ENCODE measurements at places on chromosomes 5 and 9. TPM values are rescaled to one million over a fixed set of nuclear protein-coding genes. Genes with fewer than 3 reads are reported as not detected.

- no peaks in the 10 kb centered on the region for H3K36me3 ChIP-seq
- no peaks in the 10 kb centered on the region for H3K4me1 ChIP-seq
- no peaks in the 10 kb centered on the region for H3K27me3 ChIP-seq
- no peak for DNase-seq
Measured at GRCh38 chr9:78278177-78278777, 18.6 kb upstream of the PSAT1 start.

DNA sequence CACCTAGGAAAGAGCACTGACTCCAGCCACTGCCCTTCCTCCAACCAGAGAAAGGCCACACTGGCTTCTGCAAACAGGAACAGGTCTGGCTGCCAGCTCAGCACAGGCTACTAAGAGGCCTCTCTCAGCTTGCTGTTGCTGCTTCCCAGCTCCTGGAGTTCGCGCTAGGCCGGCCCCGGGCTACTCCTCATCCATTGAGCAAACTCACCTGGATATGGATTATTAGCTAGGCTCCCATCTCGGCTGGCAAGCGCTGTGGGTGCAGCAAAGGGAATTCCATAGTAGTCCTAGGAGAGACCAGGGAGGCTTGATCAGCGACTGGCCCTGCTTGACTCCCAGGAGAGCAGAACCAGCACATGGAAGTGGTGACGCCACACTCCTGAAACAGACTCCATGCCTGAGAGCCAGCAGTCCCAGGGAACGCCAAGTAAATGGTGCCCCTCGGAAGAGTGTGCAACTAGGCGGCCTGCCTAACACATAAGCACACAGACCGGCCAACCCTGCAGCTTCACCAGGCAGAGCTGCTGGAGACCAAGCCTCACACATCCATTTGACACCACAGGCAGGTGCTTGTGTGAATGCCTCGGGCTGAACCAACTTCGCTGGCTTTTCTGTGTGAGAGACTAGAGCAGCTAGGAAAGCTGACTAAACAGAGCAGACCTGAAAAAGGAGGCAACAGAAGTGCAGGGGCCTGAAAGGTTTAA is 107.2 kb downstream of the UBE2R2 start:
- H3K27ac ChIP-seq, result no peak overlapping the region
- H3K36me3 ChIP-seq, result peaks cover 19% of the 10 kb centered on the region
- no peaks in the 10 kb centered on the region for H3K27me3 ChIP-seq

- H3K4me1 ChIP-seq, result peaks cover 5% of the 10 kb centered on the region
- no peak overlapping the region for H3K4me3 ChIP-seq
- no peak for DNase-seq
- no peaks in the 10 kb centered on the region for H3K27me3 ChIP-seq
- H3K36me3 ChIP-seq, result no peaks in the 10 kb centered on the region
Measured at GRCh38 chr5:131221888-131222287, 42.0 kb upstream of the CDC42SE2 start.

GRCh38 chr5:1101961-1102713 is 9.7 kb downstream of the SLC12A7 start:
- peaks cover 35% of the 10 kb centered on the region for H3K4me1 ChIP-seq
- peak overlapping the region; percentile 17 for H3K27ac ChIP-seq
- no peak overlapping the region for H3K4me3 ChIP-seq
- H3K36me3 ChIP-seq, result no peaks in the 10 kb centered on the region

DNA sequence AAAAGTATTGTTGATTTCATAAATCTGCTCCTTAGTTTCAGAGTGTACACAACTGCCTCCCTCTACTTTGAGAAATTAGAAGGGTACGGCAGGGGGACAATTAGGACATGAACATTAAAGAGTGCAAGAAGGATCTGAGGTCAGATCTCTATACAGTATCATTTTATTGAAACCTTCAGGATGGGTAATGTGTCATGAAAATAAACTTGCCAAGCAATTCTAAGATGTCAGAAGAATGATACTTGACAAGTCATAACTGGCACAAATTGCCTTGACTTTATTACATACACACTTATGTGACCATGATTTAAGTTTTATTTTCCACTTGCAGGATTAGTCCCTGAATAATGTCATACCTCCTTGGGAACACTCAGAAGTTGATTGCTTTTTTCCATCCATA is 92.8 kb downstream of the PLPP1 start:
- H3K27me3 ChIP-seq, result no peaks in the 10 kb centered on the region
- H3K4me3 ChIP-seq, result no peak overlapping the region
- H3K27ac ChIP-seq, result no peak overlapping the region

GRCh38 chr9:133199648-133200321 is 9.3 kb downstream of the OBP2B start:
- DNase-seq, result peak; percentile 41
- no peaks in the 10 kb centered on the region for H3K27me3 ChIP-seq
- H3K27ac ChIP-seq, result no peak overlapping the region
- H3K4me3 ChIP-seq, result peak overlapping the region; percentile 30

DNA sequence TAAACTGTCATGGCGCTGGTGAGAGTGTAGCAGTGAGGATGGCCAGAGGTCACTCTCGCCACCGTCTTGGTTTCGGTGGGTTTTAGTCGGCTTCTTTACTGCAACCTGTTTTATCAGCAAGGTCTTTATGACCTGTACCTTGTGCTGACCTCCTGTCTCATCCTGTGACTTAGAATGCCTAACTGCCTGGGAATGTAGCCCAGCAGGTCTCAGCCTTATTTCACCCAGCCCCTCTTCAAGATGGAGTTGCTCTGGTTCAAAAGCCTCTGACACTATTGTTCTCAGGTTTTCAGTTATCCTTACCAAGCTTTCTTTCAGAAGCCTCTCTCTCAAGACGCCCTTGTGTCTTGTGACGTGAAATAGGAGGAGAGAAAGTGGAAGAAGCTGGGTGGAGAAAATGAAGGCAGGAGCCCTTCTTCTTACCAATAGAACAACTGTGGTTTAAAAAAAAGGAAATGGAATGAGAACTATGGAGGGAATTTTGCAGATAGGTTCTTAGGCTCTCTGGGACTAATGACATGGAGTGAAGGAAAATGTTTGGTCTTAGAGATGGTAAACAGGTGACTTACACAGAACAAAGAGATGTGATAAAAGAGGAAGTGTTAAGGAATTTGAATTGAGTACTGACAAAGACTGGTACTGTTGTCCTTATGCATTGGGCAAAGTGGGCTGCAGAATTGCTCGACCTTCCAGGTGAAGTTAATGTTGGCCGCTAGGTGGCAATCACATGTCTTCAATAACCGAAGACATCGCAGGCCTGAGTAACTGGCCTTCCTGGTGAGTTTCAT is 133.3 kb upstream of the RAI14 start:
- no peaks in the 10 kb centered on the region for H3K36me3 ChIP-seq
- no peak overlapping the region for H3K4me3 ChIP-seq
- H3K4me1 ChIP-seq, result no peaks in the 10 kb centered on the region
- H3K27ac ChIP-seq, result no peak overlapping the region

- no peaks in the 10 kb centered on the region for H3K36me3 ChIP-seq
- H3K27me3 ChIP-seq, result no peaks in the 10 kb centered on the region
- H3K4me1 ChIP-seq, result no peaks in the 10 kb centered on the region
- no peak overlapping the region for H3K27ac ChIP-seq
Measured at GRCh38 chr9:2634818-2635217, 13.2 kb downstream of the VLDLR start.

- no peak for DNase-seq
- no peak overlapping the region for H3K27ac ChIP-seq
- H3K36me3 ChIP-seq, result no peaks in the 10 kb centered on the region
- H3K27me3 ChIP-seq, result no peaks in the 10 kb centered on the region
Measured at GRCh38 chr5:106923409-106923808, 747.3 kb downstream of the EFNA5 start.

DNA sequence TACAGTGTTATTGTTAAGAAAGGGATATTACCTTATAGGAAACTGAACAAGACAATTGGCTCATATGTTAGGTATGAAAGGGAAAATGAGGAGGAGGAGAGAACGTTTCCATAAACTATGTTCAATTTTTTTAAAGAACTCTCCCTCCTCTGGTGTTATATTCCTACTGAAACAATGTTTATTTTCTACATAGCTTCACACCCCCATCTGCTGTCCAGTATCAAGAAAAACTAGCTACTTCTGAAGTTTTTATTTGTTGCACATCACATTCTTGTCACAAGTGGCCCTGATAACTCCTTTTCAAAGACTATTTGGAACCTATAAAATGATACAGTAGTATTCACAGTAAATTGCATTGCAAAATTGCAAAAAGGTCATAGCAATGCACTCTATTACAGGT is 223.4 kb upstream of the FAM174A start:
- H3K27me3 ChIP-seq, result no peaks in the 10 kb centered on the region
- no peaks in the 10 kb centered on the region for H3K4me1 ChIP-seq
- DNase-seq, result no peak
- H3K36me3 ChIP-seq, result no peaks in the 10 kb centered on the region

- no peak overlapping the region for H3K27ac ChIP-seq
- H3K36me3 ChIP-seq, result no peaks in the 10 kb centered on the region
- H3K27me3 ChIP-seq, result no peaks in the 10 kb centered on the region
- H3K4me1 ChIP-seq, result no peaks in the 10 kb centered on the region
- no peak overlapping the region for H3K4me3 ChIP-seq
Measured at GRCh38 chr5:17831279-17831678, 197.0 kb downstream of the TAF11L14 start.

- H3K36me3 ChIP-seq, result no peaks in the 10 kb centered on the region
- H3K4me3 ChIP-seq, result no peak overlapping the region
- H3K4me1 ChIP-seq, result no peaks in the 10 kb centered on the region
Measured at GRCh38 chr9:94054716-94055115, 29.5 kb upstream of the PTPDC1 start.

- no peak overlapping the region for H3K4me3 ChIP-seq
- H3K27ac ChIP-seq, result no peak overlapping the region
- H3K36me3 ChIP-seq, result no peaks in the 10 kb centered on the region
- DNase-seq, result no peak
Measured at GRCh38 chr9:89015336-89015735, 24.1 kb downstream of the S1PR3 start.

DNA sequence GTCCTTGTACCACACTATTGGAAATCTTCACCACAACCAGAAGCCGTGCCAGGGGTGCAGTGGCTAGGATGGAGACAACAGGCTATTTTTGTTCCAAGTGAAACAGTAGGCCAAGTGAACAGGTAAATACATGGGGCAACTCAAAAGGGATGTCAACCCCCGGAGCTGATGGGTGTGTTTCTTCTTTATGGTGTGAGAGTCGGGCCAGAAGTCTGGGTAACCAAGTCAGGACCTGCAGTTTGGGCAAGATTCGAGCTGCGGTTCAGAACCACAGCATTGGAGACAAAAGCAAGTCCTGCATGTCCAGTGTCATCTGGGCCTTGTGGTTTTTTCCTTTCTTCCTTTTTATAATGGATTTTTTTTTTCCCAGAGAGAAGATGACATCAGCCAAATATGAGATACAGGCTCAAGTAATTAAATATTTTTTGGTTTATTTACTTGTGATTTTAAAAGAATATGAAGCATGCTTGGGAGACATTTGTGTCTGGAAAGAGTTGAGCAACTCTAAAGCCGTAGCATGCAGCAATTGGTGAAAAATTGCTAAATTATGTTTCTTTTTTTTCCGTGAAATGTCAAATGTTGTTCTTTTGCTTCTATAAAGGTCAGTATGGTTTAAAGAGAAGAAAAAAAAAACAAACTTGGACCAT is 261.6 kb downstream of the ARRDC3 start:
- H3K4me1 ChIP-seq, result no peaks in the 10 kb centered on the region
- no peak overlapping the region for H3K4me3 ChIP-seq

GRCh38 chr5:172451771-172452197 is 2.5 kb downstream of the SH3PXD2B start:
- DNase-seq, result no peak
- H3K27ac ChIP-seq, result peak overlapping the region; percentile 81
- H3K4me1 ChIP-seq, result no peaks in the 10 kb centered on the region
- H3K27me3 ChIP-seq, result no peaks in the 10 kb centered on the region
- no peak overlapping the region for H3K4me3 ChIP-seq

GRCh38 chr9:137302449-137303150 is 529 bp upstream of the NRARP start:
- H3K36me3 ChIP-seq, result no peaks in the 10 kb centered on the region
- H3K4me3 ChIP-seq, result peak overlapping the region; percentile 54

DNA sequence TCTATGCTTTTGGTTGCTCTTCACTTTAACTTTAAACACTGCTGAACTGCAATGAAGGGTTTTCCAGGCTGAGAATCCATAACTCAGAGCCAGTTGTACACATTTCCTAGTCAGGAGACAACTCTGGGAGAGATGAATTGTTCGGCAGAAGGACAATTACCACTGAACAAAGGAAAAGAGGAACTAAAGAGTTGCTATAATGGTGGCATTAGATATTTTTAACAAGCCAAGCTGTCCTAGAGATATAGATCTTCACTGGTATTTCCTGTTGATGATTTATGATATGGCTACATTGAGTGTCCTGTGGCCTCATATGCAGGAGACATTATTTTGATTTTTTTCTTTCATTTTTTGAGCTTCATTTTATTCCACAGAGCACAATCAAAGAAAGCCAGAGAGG is 219.1 kb upstream of the PCSK5 start:
- H3K27ac ChIP-seq, result no peak overlapping the region
- DNase-seq, result no peak
- no peaks in the 10 kb centered on the region for H3K36me3 ChIP-seq
- H3K4me3 ChIP-seq, result no peak overlapping the region
- H3K27me3 ChIP-seq, result no peaks in the 10 kb centered on the region

DNA sequence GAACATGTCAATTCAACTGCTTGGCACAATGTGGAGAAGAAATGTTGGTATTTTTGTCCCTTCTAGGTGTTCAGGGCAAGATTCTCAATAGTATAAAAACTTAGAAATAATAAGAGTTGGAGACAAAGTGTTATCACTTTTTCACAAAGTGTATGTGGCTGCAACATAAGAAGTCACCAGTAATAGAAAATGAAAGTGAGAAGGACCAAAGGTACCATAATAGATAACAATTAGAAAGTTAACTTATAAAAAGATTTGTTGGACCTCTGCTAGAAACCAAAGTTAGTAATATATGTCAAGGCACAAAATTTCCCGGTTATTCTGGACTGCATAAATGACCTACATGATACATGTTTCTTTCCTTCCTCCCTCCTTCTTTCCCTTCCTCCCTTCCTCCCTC is 1535.3 kb downstream of the EFNA5 start:
- no peaks in the 10 kb centered on the region for H3K27me3 ChIP-seq
- H3K4me1 ChIP-seq, result no peaks in the 10 kb centered on the region
- H3K27ac ChIP-seq, result no peak overlapping the region
- H3K36me3 ChIP-seq, result no peaks in the 10 kb centered on the region
- H3K4me3 ChIP-seq, result no peak overlapping the region

GRCh38 chr9:4572184-4572826 is 82.0 kb downstream of the SLC1A1 start:
- H3K36me3 ChIP-seq, result no peaks in the 10 kb centered on the region
- no peak for DNase-seq
- H3K27me3 ChIP-seq, result no peaks in the 10 kb centered on the region
- H3K27ac ChIP-seq, result no peak overlapping the region
- no peaks in the 10 kb centered on the region for H3K4me1 ChIP-seq
- H3K4me3 ChIP-seq, result no peak overlapping the region

CCDC107 gene
- 19.4 TPM for total RNA-seq

MCCC2 gene
- total RNA-seq, result 68.7 TPM

PCDHA6 gene
- total RNA-seq, result 0.11 TPM

DOK3 gene
- total RNA-seq, result 8.9 TPM

CATSPER3 gene
- 0.85 TPM for total RNA-seq

DMRT3 gene
- not detected for total RNA-seq

ROR2 gene
- 9.1 TPM for total RNA-seq

PCDHB4 gene
- total RNA-seq, result 0.96 TPM

INPP5E gene
- 8.3 TPM for total RNA-seq

SNCAIP gene
- total RNA-seq, result 1.3 TPM

SMIM27 gene
- 10.9 TPM for total RNA-seq

DAB2 gene
- total RNA-seq, result 43.7 TPM

CORO2A gene
- total RNA-seq, result 68.1 TPM

ERGIC1 gene
- 173 TPM for total RNA-seq

Data from colonic mucosa (tissue), 4 donors.